ENCODE measurements at places on chromosomes 5 and 9. TPM values are rescaled to one million over a fixed set of nuclear protein-coding genes. Genes with fewer than 3 reads are reported as not detected.

- no peak for DNase-seq
These were observed 22.5 kb downstream of the ZNF462 start for GRCh38 chr9:106885451-106885850.

DNA sequence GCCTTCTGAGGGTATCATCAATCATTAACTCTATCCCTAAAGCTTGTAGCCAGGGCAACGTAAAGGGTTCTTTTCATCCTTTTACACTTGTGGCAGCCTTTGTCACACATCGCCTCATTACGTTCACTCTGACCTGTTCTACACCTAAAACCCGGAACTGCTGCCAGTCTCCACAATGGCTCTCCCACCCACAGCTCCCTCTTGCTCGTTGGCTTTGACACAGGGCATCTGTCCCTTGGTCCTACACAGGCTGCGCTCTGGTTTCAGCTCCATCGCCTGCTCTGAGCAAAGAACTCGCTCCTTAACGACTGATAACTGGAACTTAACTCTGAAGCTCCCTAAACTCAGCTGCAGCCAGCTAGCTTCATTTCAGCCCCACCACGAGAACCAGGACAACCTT is 112.8 kb upstream of the CTNND2 start:
- no peak for DNase-seq

DNA sequence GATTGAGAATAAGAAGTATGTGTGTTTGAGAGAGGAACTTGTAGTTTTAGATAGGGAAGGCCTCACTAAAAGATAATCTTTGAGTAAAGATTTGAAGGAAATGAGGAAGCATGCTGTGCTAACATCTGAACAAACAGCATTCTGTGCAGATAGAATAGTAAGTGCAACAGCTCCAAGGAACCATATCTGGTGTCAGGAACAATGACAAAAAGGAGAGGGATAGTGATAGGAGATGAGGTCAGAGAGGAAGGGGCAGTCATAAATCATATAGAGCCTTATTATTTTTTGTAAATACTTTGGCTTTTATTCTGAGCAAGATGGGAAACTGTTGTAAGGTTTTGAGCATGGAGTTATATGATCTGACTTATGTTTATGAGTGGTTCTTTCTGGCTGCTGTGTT is 3.8 kb downstream of the MRPL22 start:
- DNase-seq, result no peak

GRCh38 chr9:127955294-127956015 is 17.8 kb upstream of the DPM2 start:
- DNase-seq, result peak; percentile 89

Gene OTULINL
- 9.4 TPM for total RNA-seq

Gene CMYA5
- 0.14 TPM for total RNA-seq

DNA sequence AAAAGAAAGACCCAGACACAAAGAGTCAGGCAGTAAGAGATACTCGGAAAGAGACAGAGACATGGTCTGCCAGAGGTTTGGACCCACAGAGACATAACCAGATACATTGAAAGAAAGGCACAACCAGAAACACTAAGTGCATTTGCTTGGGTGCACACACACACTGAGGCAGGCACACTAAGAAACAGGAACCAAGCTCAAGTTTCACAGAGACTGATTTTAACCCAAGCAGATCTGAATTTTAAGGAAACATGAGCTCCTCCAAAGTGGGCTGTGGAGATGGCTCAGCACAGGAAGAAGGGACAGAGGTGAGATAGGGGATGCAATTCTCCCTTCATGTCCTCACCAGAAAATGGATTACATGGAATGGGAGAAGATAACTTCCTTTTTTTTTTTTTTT is 9.5 kb downstream of the AQP3 start:
- no peak for DNase-seq

GRCh38 chr5:151274666-151275065 is 21.7 kb downstream of the GM2A start:
- no peak for DNase-seq

Gene TLX3
- total RNA-seq, result not detected

GRCh38 chr5:155575861-155576260 is 562.3 kb downstream of the KIF4B start:
- DNase-seq, result no peak

Data from activated CD4-positive, alpha-beta T cell treated with anti-CD3 and anti-CD28 coated beads, Interleukin-2, amount 10 ng/mL, durations not matched to agents 24 days and 14 days (primary cell).